Aorta (tissue), 5 donors: ENCODE measurements at places on chromosomes 5 and 9. TPM values are rescaled to one million over a fixed set of nuclear protein-coding genes. Genes with fewer than 3 reads are reported as not detected.

Gene CTNNAL1
- 72.4 TPM for polyA plus RNA-seq

GRCh38 chr9:83622433-83622938 is 457 bp upstream of the IDNK start:
- H3K27ac ChIP-seq = peak overlapping the region; percentile 36
- no peaks in the 10 kb centered on the region for H3K4me1 ChIP-seq
- H3K27me3 ChIP-seq = no peaks in the 10 kb centered on the region
- DNase-seq = peak; percentile 77
- H3K4me3 ChIP-seq = peak overlapping the region; percentile 91
- H3K36me3 ChIP-seq = no peaks in the 10 kb centered on the region

- no peak overlapping the region for H3K4me3 ChIP-seq
- H3K4me1 ChIP-seq = no peaks in the 10 kb centered on the region
- DNase-seq = no peak
- no peaks in the 10 kb centered on the region for H3K36me3 ChIP-seq
- no peak overlapping the region for H3K27ac ChIP-seq
- H3K27me3 ChIP-seq = no peaks in the 10 kb centered on the region
Observed at GRCh38 chr9:108117795-108118194, 628.2 kb upstream of the KLF4 start.

- H3K4me1 ChIP-seq = peaks cover 11% of the 10 kb centered on the region
- no peak overlapping the region for H3K4me3 ChIP-seq
- no peaks in the 10 kb centered on the region for H3K36me3 ChIP-seq
- H3K27me3 ChIP-seq = no peaks in the 10 kb centered on the region
- peak overlapping the region; percentile 96 for H3K27ac ChIP-seq
Observed at GRCh38 chr5:34503379-34504253, 152.5 kb upstream of the RAI14 start.

- H3K27ac ChIP-seq = no peak overlapping the region
- H3K27me3 ChIP-seq = no peaks in the 10 kb centered on the region
- DNase-seq = peak; percentile 67
- no peak overlapping the region for H3K4me3 ChIP-seq
- H3K36me3 ChIP-seq = no peaks in the 10 kb centered on the region
- H3K4me1 ChIP-seq = no peaks in the 10 kb centered on the region
Observed at GRCh38 chr9:81372628-81373191, 316.6 kb downstream of the TLE1 start.

GRCh38 chr5:171477101-171477500 is 57.7 kb downstream of the FGF18 start:
- no peaks in the 10 kb centered on the region for H3K36me3 ChIP-seq
- no peaks in the 10 kb centered on the region for H3K27me3 ChIP-seq
- no peak for DNase-seq
- no peak overlapping the region for H3K27ac ChIP-seq

Gene PCDH12
- 0.95 TPM for polyA plus RNA-seq

DNA sequence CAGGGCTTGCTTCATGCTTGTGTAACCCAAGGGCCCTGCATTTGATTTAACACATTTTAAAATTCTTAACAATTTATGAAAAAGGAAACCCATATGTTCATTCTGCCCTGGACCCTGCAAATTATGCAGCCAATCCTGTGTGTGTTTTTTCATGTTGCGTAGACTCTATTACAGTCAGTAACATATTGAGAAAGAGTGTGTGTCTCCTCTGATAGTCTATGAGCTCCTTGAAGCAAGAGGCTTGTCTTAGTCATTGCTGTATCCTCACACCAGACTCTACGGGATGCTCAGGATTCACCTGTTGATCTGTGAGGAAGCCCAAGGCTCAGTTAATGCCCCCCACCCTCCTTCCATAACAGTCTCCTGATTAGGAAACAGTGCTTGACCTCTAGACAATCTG is 177.3 kb upstream of the DMAC1 start:
- no peaks in the 10 kb centered on the region for H3K27me3 ChIP-seq
- no peak overlapping the region for H3K27ac ChIP-seq
- H3K4me1 ChIP-seq = no peaks in the 10 kb centered on the region
- no peak for DNase-seq
- H3K36me3 ChIP-seq = no peaks in the 10 kb centered on the region
- no peak overlapping the region for H3K4me3 ChIP-seq

GRCh38 chr5:144028636-144029035 is 141.8 kb downstream of the YIPF5 start:
- H3K27me3 ChIP-seq = no peaks in the 10 kb centered on the region
- no peak overlapping the region for H3K27ac ChIP-seq
- no peak overlapping the region for H3K4me3 ChIP-seq
- DNase-seq = no peak
- no peaks in the 10 kb centered on the region for H3K36me3 ChIP-seq
- peaks cover 5% of the 10 kb centered on the region for H3K4me1 ChIP-seq

DNA sequence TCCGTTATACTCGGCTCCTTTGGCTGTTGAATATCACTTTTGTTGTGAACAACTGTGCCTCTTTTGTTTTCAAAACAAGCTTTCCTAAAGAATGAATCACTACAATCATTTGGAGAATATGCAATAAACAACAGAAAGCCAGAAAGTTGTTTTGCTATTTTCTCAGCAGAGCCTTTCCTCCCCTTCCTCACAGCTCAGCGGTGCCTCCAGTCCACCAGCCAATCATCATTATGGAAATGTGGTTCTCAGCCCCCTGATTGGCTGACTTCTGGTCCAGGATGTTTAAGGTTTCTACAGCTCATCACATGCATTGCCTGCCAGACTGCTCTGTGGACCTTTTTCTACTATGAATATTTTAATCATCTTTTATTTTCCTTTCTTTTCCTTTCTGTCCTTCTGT is 9.1 kb upstream of the ZNF608 start:
- DNase-seq = no peak
- H3K27me3 ChIP-seq = no peaks in the 10 kb centered on the region
- no peak overlapping the region for H3K4me3 ChIP-seq

DNA sequence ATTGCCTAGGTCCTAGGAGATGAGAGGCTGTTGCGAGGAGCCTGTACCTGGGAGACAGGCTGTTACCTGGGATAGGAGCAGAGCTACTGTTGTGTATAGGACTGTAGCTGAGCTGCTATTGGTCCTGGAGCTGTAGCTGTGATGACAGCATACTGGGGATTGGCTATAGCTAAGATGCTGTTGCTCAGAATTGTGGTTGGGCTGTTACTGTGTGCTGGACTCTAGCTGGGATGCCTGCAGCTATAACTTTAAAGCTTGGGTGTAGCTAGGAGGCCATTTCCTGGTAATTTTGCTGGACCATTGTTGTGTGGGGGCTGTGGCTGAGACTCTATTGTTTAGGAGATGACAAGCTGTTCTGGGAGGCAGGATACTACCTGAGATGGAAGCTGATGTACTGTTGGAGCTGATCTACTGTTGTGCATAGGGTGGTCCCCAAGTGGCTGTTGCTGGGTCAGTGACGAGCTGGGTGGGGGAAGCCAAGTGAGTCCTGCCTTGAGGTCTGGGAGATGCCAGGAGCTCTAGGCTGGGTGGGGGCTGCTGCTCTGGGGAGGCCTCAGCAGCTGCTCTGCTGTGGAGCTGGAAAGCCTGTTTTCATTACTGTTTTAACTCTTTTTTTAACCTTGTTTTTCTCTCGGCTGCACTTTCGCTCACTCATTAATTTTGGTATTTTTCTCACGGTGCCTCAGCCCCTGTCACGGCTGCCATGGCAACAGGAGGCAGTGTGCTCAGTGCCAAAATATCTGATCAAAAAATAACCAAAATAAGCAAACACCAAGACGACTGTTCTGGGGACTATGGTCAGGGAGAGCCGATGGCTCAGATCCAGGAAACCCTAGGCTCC is 3.0 kb upstream of the PCDH1 start:
- H3K27ac ChIP-seq = no peak overlapping the region
- no peak overlapping the region for H3K4me3 ChIP-seq
- H3K4me1 ChIP-seq = no peaks in the 10 kb centered on the region
- no peaks in the 10 kb centered on the region for H3K27me3 ChIP-seq
- no peaks in the 10 kb centered on the region for H3K36me3 ChIP-seq

GRCh38 chr5:58150926-58151325 is 309.0 kb downstream of the PLK2 start:
- H3K36me3 ChIP-seq = no peaks in the 10 kb centered on the region
- no peak for DNase-seq
- H3K27me3 ChIP-seq = no peaks in the 10 kb centered on the region
- H3K4me1 ChIP-seq = no peaks in the 10 kb centered on the region
- no peak overlapping the region for H3K4me3 ChIP-seq

- no peak for DNase-seq
- H3K27ac ChIP-seq = no peak overlapping the region
- no peaks in the 10 kb centered on the region for H3K27me3 ChIP-seq
- no peaks in the 10 kb centered on the region for H3K36me3 ChIP-seq
- H3K4me1 ChIP-seq = no peaks in the 10 kb centered on the region
- H3K4me3 ChIP-seq = no peak overlapping the region
Observed at GRCh38 chr5:157066080-157066479, 7.2 kb upstream of the HAVCR1 start.

- H3K4me3 ChIP-seq = no peak overlapping the region
- DNase-seq = no peak
- no peak overlapping the region for H3K27ac ChIP-seq
- no peaks in the 10 kb centered on the region for H3K4me1 ChIP-seq
Observed at GRCh38 chr5:115749016-115749415, 67.4 kb downstream of the CDO1 start.

Gene FIBCD1
- not detected for polyA plus RNA-seq

Gene GRXCR2
- polyA plus RNA-seq = not detected

Gene PIP5KL1
- 1.4 TPM for polyA plus RNA-seq

DNA sequence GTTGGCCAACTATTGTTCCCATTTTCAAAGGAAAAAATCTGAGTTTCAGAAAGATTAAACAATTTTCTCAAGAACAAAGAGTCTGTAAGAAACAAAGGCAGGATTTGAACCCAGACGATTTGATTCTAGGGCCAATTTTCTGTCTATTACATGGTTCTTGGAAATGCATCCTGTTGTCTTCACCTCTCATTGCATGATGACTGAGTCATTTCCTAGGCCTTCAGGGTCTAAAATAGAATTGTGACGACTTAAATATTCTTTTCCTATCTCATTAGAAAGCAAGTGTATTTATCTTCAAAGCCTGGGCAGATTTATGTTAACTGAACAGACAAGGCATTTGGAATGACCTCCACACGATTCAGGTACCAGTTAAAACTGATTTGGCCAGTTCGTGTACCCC is 512.9 kb downstream of the NTRK2 start:
- H3K36me3 ChIP-seq = no peaks in the 10 kb centered on the region
- no peak for DNase-seq
- H3K4me3 ChIP-seq = no peak overlapping the region
- H3K4me1 ChIP-seq = no peaks in the 10 kb centered on the region

DNA sequence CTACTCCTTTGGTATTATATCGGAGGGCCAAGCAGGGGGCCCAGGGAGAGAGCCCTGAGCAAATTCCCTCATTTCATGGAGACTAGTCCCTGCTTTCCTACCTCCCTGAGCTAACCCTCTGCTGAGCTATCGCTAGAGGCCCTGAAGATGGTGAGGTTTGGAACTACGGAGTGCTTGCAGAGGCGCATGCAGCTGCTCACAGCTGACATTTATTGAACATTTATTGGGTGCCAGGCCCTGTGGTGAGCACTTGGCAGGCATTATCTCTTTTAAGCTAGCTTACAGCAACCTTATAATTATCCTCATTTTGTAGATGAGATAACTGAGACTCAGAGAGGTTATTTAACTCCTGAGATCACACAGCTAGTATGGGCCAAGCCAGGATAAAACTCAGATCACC is 9.8 kb downstream of the FAT2 start:
- no peaks in the 10 kb centered on the region for H3K27me3 ChIP-seq
- no peaks in the 10 kb centered on the region for H3K4me1 ChIP-seq
- H3K4me3 ChIP-seq = no peak overlapping the region
- H3K27ac ChIP-seq = no peak overlapping the region
- H3K36me3 ChIP-seq = no peaks in the 10 kb centered on the region

GRCh38 chr9:121674952-121675351 is 23.5 kb downstream of the DAB2IP start:
- H3K27me3 ChIP-seq = no peaks in the 10 kb centered on the region
- no peak for DNase-seq
- H3K4me1 ChIP-seq = no peaks in the 10 kb centered on the region

Gene DCP2
- 9.9 TPM for polyA plus RNA-seq

Gene ALDH1A1
- 243 TPM for polyA plus RNA-seq

Gene PTPN3
- polyA plus RNA-seq = 4.3 TPM

DNA sequence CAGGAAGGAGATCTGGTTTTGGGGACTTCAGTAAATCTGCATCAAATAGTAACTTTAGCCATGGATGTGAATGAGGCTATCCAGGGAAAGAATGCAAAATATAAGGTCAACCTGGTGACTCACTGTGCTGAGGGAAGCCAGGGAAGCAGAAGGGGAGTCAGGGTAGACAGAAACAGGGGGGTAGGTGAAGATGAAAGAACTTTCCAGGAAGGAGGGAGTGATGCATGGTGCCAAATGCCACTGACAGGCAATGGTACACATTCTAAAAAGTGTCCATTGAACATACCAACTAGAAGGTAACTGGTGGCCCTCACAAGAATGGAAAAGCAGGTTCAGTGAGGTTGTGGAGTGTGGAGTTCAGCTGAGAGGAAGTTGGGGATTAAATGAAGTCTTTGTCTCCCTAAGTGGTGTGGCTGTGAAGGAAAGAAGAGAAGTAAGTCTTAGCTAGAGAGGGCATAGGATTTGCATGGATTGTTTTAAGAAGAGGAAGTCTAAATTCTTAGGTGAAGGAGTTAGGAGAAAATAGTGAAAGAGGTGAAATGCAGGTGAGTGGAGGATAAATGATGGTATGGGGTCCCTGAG is 35.5 kb downstream of the PALM2AKAP2 start:
- H3K27ac ChIP-seq = peak overlapping the region; percentile 86
- H3K4me1 ChIP-seq = peaks cover 10% of the 10 kb centered on the region
- H3K4me3 ChIP-seq = no peak overlapping the region
- no peaks in the 10 kb centered on the region for H3K27me3 ChIP-seq

GRCh38 chr5:100840370-100840769 is 62.7 kb downstream of the ST8SIA4 start:
- no peaks in the 10 kb centered on the region for H3K4me1 ChIP-seq
- H3K4me3 ChIP-seq = no peak overlapping the region
- DNase-seq = no peak
- no peaks in the 10 kb centered on the region for H3K36me3 ChIP-seq
- no peaks in the 10 kb centered on the region for H3K27me3 ChIP-seq
- H3K27ac ChIP-seq = no peak overlapping the region

Gene AP3B1
- polyA plus RNA-seq = 17.8 TPM

DNA sequence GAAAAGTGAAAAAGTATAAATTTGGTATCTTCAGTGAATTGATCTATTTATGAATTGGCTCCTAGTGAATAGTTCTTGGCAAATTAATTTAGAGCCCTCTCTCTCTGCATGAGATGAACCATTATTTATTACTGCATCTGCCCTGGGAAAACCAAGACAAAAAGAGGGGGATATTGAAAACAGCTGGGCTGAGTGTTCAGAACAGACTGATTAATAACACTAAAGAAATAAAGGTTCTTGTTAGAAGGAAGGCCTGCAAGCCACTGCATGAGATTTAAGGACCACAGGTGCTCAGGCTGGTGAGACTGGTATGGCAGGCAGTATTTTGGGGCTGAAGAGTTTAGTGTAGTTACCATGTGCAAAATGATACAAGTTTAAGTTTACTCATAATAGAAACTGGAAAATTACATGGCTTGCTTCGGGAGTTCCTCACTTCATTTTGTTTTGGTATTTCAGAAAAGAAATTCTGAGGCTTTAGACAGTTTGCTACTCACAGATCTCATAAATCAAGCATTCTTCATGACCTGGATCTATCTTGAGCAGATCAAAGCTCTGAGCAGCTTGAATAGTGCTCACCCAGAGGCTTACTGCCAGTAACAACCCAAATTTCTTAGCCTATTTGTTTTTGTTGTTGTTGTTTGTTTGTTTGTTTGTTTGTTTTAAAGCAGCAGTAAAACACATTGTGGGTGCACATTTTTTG is 56.1 kb downstream of the KIAA1958 start:
- no peaks in the 10 kb centered on the region for H3K27me3 ChIP-seq
- no peak overlapping the region for H3K27ac ChIP-seq
- no peaks in the 10 kb centered on the region for H3K4me1 ChIP-seq
- no peak for DNase-seq
